ENCODE measurements at places on chromosomes 1 and 21. TPM values are rescaled to one million over a fixed set of nuclear protein-coding genes. Genes with fewer than 3 reads are reported as not detected.

DNA sequence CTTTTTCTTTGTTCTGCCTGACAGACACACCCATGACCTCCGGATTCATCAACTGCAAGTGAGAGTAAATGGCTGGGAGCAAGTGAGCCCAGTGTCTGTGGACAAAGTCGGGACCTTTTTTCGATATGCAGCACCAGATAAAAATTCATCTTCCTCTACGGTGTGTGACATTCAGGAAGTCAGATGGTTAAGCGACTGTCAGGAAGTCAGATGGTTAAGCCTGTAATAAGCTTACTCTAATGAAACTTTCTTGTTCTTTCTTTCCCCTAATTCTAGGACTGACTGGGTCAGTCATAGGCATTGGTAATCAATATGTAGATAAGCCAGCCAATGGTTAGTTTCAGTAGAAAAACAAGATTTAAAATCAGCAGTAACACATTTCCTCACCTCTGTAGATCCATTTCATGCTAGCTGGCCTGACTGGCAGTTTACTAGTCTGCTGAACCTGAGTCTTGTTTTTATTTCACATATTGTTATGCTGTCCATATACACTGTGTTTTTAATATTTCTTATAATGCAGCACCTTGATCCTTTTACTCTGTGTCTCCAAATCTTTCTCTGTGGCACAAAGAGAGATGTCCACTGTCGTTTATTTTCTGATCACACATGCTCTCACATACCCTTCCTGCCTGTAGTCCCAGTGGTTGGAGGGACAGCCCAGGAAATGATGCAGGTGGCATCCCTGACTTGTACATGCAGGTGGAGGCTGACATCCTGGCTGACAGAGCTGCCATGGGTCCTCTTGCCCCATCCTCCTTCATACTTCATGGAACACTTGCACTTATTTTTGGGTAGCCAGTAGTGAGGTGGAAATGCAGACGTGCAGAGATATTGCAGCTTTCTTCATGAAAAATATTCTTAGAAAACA lies 115.8 kb downstream of the VPS13D start:
- no peak for DNase-seq
- no peaks in the 10 kb centered on the region for H3K27me3 ChIP-seq
- H3K4me1 ChIP-seq: no peaks in the 10 kb centered on the region
- peaks cover 36% of the 10 kb centered on the region for H3K36me3 ChIP-seq
- H3K4me3 ChIP-seq: no peak overlapping the region
- H3K27ac ChIP-seq: no peak overlapping the region

DNA sequence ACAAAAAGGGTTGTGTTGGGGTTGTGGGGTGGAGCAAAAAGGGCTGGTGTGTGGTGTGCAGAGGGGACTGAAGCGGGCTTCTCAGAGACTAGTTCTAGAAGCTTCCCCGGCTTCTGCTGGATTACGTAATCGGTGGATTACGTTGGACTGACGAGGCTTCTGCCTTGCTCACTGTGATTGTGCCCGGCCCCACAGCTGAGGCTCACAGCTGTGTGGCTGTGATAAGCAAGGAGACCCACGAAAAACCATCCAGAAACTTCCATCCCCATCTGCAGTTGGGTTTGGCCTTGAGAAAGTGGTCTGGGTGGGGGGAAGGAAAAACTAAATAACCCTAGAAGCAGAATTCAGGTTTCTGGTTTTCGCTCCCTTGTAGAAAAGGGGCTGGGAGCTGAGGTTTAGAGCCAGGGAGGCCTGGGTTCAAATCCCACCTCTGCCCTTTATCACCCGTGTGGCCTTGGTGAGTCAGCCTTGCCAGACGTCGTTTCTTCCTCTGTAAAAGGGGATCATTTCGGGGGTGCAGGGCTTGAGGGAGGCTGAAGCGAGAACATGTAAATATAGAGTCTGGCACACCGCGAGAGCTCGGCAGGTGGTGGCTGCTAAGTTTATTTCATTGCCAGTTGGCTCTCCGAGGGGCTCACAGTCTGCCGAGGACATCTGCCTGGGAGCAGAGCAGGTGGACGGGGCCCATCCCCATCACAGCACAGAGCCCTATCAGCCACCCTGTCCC lies 30.4 kb upstream of the DISP3 start:
- no peak overlapping the region for H3K27ac ChIP-seq
- no peaks in the 10 kb centered on the region for H3K36me3 ChIP-seq
- H3K4me3 ChIP-seq: no peak overlapping the region
- H3K4me1 ChIP-seq: no peaks in the 10 kb centered on the region
- DNase-seq: no peak

DNA sequence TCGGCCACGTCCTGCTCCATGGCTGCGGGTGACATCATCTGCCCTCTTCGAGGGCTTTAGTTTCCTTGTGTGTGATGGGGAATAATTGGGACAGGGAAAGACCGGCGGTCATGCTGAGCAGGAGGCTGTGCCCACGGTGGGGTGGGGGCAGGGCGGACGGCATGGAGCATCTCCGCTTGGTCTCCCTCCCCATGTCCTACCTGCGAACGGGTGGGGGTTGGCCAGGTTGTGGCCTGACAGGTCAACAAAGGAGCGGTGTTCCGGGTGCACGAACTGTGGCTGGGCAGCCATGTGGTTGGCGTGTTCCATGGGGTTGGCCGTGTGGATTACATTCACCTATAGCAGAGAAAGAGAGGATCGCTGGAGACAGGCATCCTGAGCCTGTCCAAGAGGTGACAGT lies 80.0 kb downstream of the PIK3CD start:
- DNase-seq: no peak
- H3K4me3 ChIP-seq: no peak overlapping the region
- no peak overlapping the region for H3K27ac ChIP-seq
- peaks cover 53% of the 10 kb centered on the region for H3K36me3 ChIP-seq
- no peaks in the 10 kb centered on the region for H3K4me1 ChIP-seq

- peak overlapping the region; percentile 26 for H3K27ac ChIP-seq
- peaks cover 17% of the 10 kb centered on the region for H3K4me1 ChIP-seq
- no peaks in the 10 kb centered on the region for H3K27me3 ChIP-seq
- H3K4me3 ChIP-seq: no peak overlapping the region
Measured at GRCh38 chr1:168320800-168321450, 40.2 kb downstream of the TBX19 start.

- peaks cover 33% of the 10 kb centered on the region for H3K4me1 ChIP-seq
- H3K4me3 ChIP-seq: 0 out of 2 replicates have a peak overlapping the region, but pooled peaks have one; percentile 8
- no peaks in the 10 kb centered on the region for H3K27me3 ChIP-seq
- no peaks in the 10 kb centered on the region for H3K36me3 ChIP-seq
Measured at GRCh38 chr1:61839679-61840078, 97.4 kb downstream of the PATJ start.

- H3K27me3 ChIP-seq: no peaks in the 10 kb centered on the region
- no peaks in the 10 kb centered on the region for H3K36me3 ChIP-seq
- H3K27ac ChIP-seq: no peak overlapping the region
- no peak overlapping the region for H3K4me3 ChIP-seq
Measured at GRCh38 chr1:183872403-183872802, 67.5 kb downstream of the RGL1 start.

- no peaks in the 10 kb centered on the region for H3K36me3 ChIP-seq
- no peaks in the 10 kb centered on the region for H3K4me1 ChIP-seq
- DNase-seq: no peak
- no peak overlapping the region for H3K27ac ChIP-seq
Measured at GRCh38 chr21:17709266-17709611, 96.5 kb upstream of the BTG3 start.

- H3K36me3 ChIP-seq: peaks cover 6% of the 10 kb centered on the region
- H3K27ac ChIP-seq: peak overlapping the region; percentile 35
- H3K4me1 ChIP-seq: peaks cover 10% of the 10 kb centered on the region
- H3K27me3 ChIP-seq: no peaks in the 10 kb centered on the region
- H3K4me3 ChIP-seq: peak overlapping the region; percentile 51
Measured at GRCh38 chr1:61692155-61692800, 32.7 kb downstream of the TM2D1 start.

GRCh38 chr1:195740862-195741261 lies 867.4 kb downstream of the KCNT2 start:
- DNase-seq: peak; percentile 39
- H3K27ac ChIP-seq: no peak overlapping the region
- peaks cover 12% of the 10 kb centered on the region for H3K4me1 ChIP-seq
- no peaks in the 10 kb centered on the region for H3K36me3 ChIP-seq

- H3K4me1 ChIP-seq: peaks cover 20% of the 10 kb centered on the region
- H3K36me3 ChIP-seq: no peaks in the 10 kb centered on the region
- peak overlapping the region; percentile 31 for H3K27ac ChIP-seq
- DNase-seq: no peak
Measured at GRCh38 chr1:150552911-150553289, 3.7 kb downstream of the ADAMTSL4 start.

GRCh38 chr1:208251911-208252835 lies 8.0 kb upstream of the PLXNA2 start:
- H3K4me1 ChIP-seq: no peaks in the 10 kb centered on the region
- DNase-seq: peak; percentile 56
- no peak overlapping the region for H3K27ac ChIP-seq
- H3K27me3 ChIP-seq: no peaks in the 10 kb centered on the region

- no peak overlapping the region for H3K4me3 ChIP-seq
- H3K36me3 ChIP-seq: no peaks in the 10 kb centered on the region
- DNase-seq: no peak
- H3K4me1 ChIP-seq: no peaks in the 10 kb centered on the region
- H3K27ac ChIP-seq: no peak overlapping the region
Measured at GRCh38 chr1:107979926-107980325, 14.9 kb upstream of the VAV3 start.

DNA sequence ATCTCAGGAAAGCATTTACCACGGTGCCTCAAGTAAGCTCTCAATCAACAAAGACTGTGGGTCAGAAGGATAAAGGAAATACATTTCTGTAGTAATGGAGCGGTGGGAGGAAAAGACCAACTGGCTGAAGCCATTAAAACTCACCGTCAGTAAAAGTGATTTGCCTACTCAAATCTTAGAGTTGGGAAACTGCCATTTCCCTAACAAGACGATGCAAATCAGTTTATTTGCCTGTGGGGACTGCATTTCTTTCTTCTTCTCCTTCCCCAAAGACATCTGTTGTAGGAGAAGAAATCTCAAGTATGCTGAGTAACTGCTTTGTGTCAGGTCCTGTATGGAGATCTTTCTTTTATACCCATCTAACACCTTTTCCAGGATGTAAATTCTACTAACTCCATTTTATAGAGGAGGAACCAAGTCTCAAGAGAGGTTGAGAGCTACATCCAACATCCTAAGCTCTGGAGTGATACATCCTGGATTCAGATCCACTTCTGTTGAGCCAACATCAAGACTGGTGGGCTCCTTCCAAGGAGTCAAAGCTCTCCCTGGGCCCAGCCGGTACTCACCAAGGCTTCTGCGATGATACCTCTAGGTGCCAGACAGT lies 219.3 kb upstream of the FGGY start:
- H3K27me3 ChIP-seq: no peaks in the 10 kb centered on the region
- H3K4me1 ChIP-seq: no peaks in the 10 kb centered on the region
- no peaks in the 10 kb centered on the region for H3K36me3 ChIP-seq
- no peak overlapping the region for H3K4me3 ChIP-seq

GRCh38 chr1:34984793-34985608 lies at the start of gene TMEM35B:
Gene TMEM35B, minus strand, starts transcription at chr1:34985347. Its CDS starts 42 bp downstream, at chr1:34985305.
- DNase-seq: peak; percentile 48
- peak within 1 kb of the TSS; percentile 98 for H3K4me3 ChIP-seq
- H3K36me3 ChIP-seq: peaks cover 6% of the 10 kb centered on the region
- peak within 1 kb of the TSS; percentile 49 for H3K27ac ChIP-seq
- H3K27me3 ChIP-seq: no peaks in the 10 kb centered on the region
- H3K4me1 ChIP-seq: peaks cover 30% of the 10 kb centered on the region

- H3K27me3 ChIP-seq: no peaks in the 10 kb centered on the region
- no peaks in the 10 kb centered on the region for H3K36me3 ChIP-seq
- no peak overlapping the region for H3K27ac ChIP-seq
- H3K4me1 ChIP-seq: no peaks in the 10 kb centered on the region
Measured at GRCh38 chr1:239293350-239294110, 92.8 kb upstream of the CHRM3 start.

DNA sequence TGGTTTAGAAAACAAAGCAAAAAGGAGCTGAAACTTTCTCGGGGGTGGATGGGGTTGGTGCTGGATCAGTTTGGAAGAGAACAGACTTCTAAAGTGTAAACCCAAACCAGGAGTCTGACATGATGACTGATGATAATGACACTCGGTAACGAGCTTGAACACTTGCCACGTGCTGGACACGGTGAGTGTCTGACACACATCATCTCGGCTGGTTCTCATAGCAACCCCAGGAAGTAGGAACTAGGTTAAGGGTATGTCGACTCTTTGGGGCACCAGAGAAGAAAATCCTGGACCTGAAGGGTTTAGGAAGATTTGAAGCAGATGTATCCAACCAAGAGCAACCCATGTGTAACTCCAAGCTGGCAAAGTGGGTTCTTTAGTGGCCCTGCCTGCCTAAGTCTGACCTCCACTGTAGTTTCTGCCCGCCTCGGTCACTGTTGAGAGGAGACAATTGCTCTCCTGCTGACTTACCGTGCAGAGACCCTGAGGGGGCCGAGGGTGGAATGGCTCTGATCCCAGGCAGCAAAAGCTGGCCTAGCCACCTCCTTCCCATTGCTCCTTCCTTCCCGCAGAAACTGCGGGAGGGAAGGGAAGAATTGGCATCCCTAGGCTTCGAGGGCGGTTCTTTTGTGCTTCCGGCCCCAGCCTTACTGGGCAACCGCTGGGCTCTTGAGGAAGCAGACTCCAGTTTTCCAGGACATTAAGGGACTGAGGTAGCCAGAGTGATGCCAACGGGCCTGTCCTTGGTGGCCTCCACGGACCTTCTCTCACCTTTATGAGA lies 156.0 kb downstream of the TOMM20 start:
- no peak overlapping the region for H3K27ac ChIP-seq
- no peak for DNase-seq
- no peak overlapping the region for H3K4me3 ChIP-seq
- no peaks in the 10 kb centered on the region for H3K36me3 ChIP-seq
- peaks cover 58% of the 10 kb centered on the region for H3K4me1 ChIP-seq
- no peaks in the 10 kb centered on the region for H3K27me3 ChIP-seq

The WNT3A gene
- total RNA-seq: 1.5 TPM

- H3K27ac ChIP-seq: peak overlapping the region; percentile 95
- H3K4me3 ChIP-seq: no peak overlapping the region
- H3K4me1 ChIP-seq: peaks cover 46% of the 10 kb centered on the region
- no peaks in the 10 kb centered on the region for H3K36me3 ChIP-seq
- H3K27me3 ChIP-seq: no peaks in the 10 kb centered on the region
Measured at GRCh38 chr21:41966041-41966833, 12.4 kb upstream of the C2CD2 start.

The THEM5 gene
- not detected for total RNA-seq

GRCh38 chr1:119556423-119556822 lies 49.4 kb downstream of the HSD3B1 start:
- no peaks in the 10 kb centered on the region for H3K4me1 ChIP-seq
- H3K27ac ChIP-seq: no peak overlapping the region
- H3K36me3 ChIP-seq: no peaks in the 10 kb centered on the region
- no peak for DNase-seq
- H3K27me3 ChIP-seq: no peaks in the 10 kb centered on the region

The SPRR2G gene
- total RNA-seq: not detected

The SPTA1 gene
- not detected for total RNA-seq

- DNase-seq: no peak
- H3K4me1 ChIP-seq: peaks cover 12% of the 10 kb centered on the region
- no peak overlapping the region for H3K27ac ChIP-seq
- H3K36me3 ChIP-seq: peaks cover 16% of the 10 kb centered on the region
- H3K27me3 ChIP-seq: no peaks in the 10 kb centered on the region
Measured at GRCh38 chr1:226990133-226990716, 50.1 kb downstream of the COQ8A start.

The GJC2 gene
- total RNA-seq: 2.2 TPM

- H3K27ac ChIP-seq: no peak overlapping the region
- H3K4me1 ChIP-seq: peaks cover 12% of the 10 kb centered on the region
- no peak overlapping the region for H3K4me3 ChIP-seq
- no peak for DNase-seq
- no peaks in the 10 kb centered on the region for H3K36me3 ChIP-seq
- H3K27me3 ChIP-seq: no peaks in the 10 kb centered on the region
Measured at GRCh38 chr1:58789996-58790660, 6.3 kb upstream of the JUN start.

The C1orf87 gene
- not detected for total RNA-seq

GRCh38 chr1:28273216-28273860 lies 14.0 kb downstream of the SESN2 start:
- H3K36me3 ChIP-seq: no peaks in the 10 kb centered on the region

GRCh38 chr1:52955129-52955970 lies 28.3 kb downstream of the SCP2 start:
- H3K27ac ChIP-seq: no peak overlapping the region
- DNase-seq: peak; percentile 33
- no peak overlapping the region for H3K4me3 ChIP-seq

The HSPB7 gene
- not detected for total RNA-seq

All from PC-3 (cell line).